Stimulated activated CD8-positive, alpha-beta memory T cell treated with anti-CD3 and anti-CD28 coated beads, Interleukin-7, amount 100 ng/mL, for 4 hours (primary cell): ENCODE measurements at places on chromosomes 4 and X.

GRCh38 chrX:78104447-78105176, 564 bp downstream of the PGK1 start:
- peak; percentile 8 for DNase-seq

DNA sequence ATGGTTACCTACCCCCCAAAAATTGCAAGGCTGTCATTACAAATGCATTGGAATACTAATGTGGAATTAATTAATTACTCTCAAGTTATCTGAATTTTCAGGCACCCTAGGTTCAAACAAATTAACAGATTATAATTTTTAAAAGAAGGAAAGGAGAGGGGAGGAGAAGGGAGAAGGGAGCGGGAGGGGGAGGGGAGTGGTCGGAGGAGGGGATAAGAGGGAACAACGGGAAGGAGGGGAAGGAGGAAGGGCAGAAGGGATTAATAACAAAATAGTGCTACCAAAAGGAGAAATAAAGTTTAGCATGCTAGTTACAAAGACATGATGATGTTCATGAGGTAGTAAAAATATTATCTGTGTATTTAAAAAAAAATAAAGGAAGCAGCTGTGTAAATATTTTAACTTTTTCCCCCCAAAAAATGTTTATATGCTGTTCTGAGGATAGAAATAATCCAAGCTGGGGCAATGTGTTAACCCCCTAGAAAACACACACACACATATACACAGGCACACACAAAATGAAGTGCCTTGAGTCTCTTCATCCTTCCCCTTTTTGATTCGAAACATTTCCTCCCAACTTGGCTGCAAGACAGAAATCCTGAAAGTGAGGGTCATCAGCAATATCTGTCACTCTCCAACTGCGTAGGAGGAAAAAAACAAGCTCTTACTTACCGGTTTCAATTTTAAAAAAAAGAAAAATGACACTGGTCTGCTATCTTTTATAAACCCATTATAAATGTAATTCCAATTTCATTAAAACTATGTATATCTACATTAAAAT, 58.8 kb downstream of the PPP3CA start:
- DNase-seq: no peak

- no peak for DNase-seq
Observed at GRCh38 chr4:36353998-36354397, 72.6 kb downstream of the DTHD1 start.

- DNase-seq: no peak
Observed at GRCh38 chr4:8280158-8280875, 10.8 kb downstream of the HTRA3 start.

GRCh38 chr4:102263024-102263787, 82.1 kb downstream of the SLC39A8 start:
- no peak for DNase-seq

GRCh38 chr4:1958276-1959103, 50.3 kb downstream of the NELFA start:
- no peak for DNase-seq

DNA sequence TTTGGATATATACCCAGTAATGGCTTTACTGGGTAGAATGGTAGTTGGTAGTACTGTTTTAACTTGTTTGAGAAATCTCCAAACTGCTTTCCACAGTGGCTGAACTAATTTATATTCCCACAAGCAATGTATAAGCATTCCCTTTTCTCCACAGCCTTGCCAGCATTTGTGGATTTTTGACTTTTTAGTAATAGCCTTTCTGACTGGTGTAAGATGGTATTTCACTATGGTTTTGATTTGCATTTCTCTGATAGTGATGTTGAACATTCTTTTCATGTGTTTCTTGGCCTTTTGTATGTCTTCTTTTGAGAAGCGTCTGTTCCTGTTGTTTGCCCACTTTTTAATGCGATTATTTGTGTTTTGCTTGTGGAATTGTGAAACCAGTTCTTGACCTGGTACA, 290.5 kb downstream of the BMPR1B start:
- DNase-seq: no peak

DNA sequence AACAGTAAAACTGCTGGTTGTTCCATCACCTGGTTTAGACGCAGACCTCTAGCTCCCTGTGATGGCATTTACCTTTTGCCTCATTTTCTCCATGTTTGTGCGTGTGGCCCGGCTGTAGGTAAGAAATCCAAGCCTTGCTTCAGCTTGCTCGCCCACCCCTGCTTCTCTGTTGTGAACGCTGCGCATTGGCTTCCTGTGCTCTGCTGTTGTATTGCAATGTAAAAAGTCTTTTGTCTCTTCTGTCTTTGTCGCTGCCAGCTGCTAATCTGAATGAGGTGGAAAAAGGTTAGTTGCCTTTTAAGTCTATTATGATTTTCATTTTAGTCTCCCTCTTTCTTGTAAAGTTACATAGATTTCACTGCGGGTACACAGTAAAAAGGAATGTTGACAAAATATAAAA, 127.3 kb upstream of the PACRGL start:
- no peak for DNase-seq

- DNase-seq: no peak
Observed at GRCh38 chrX:26597981-26598380, 382.0 kb downstream of the MAGEB5 start.
